Stimulated activated CD8-positive, alpha-beta memory T cell treated with anti-CD3 and anti-CD28 coated beads, Interleukin-4, amount 100 ng/mL, for 4 hours (primary cell): ENCODE measurements at places on chromosomes 4 and X.

DNA sequence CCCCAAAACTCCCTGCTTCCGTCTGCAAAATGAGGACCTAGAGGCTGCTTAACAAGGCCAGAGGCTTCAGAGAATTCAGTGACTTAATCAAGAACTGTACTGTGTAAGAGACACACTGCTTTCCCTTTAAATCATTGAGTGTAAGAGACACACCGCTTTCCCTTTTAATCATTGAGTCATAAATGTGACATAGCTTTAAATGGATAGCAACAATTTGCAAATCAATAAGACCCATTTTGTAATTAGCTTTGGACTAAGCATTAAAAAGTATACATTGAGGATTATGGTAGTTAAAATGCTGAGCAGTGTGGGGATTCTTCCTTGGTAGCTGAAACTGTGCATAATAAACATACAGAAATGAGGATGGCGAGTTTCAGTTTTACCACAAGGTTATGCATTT lies 31.8 kb downstream of the ARX start:
- DNase-seq, result no peak

- DNase-seq, result no peak
Observed at GRCh38 chr4:89247951-89248350, 59.6 kb downstream of the GPRIN3 start.

- no peak for DNase-seq
Observed at GRCh38 chr4:3830774-3831528, 64.8 kb downstream of the ADRA2C start.

- no peak for DNase-seq
Observed at GRCh38 chr4:151983854-151984253, 223.0 kb upstream of the GATB start.

GRCh38 chrX:143363419-143363818 lies 153.9 kb downstream of the SPANXN3 start:
- no peak for DNase-seq

- no peak for DNase-seq
Observed at GRCh38 chrX:53223955-53224859, 800 bp downstream of the KDM5C start.

GRCh38 chr4:183621875-183622274 lies 37.1 kb downstream of the RWDD4 start:
- no peak for DNase-seq

DNA sequence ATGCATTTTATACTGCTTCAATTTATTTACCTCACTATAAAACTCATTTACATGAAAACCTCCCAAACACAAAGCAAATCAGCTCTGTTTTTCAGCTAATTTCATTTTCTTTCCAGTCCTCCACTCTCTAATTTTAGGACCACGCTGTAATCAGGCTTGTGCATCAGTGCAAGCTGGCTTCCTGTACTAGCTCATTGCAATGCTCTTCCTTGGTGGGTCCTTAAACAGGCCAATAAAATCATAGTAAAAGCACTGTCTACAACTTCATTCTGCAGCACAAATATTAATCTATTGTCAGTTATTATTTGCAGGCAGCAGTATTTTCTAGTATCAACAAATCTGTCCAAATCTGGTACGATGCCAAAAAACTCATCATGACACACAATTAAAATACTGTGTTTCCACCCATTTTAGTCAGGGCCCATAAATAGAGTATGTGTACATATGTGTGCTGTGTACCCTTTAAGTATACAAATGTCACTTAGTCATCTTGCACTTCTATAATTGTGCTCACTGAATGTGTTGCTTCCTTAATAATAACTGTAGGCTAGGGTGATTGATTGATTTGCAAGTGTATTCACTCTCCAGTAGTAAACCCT lies 178.2 kb upstream of the HCCS start:
- DNase-seq, result no peak

- DNase-seq, result no peak
Observed at GRCh38 chr4:10007793-10008608, 13.3 kb downstream of the SLC2A9 start.

DNA sequence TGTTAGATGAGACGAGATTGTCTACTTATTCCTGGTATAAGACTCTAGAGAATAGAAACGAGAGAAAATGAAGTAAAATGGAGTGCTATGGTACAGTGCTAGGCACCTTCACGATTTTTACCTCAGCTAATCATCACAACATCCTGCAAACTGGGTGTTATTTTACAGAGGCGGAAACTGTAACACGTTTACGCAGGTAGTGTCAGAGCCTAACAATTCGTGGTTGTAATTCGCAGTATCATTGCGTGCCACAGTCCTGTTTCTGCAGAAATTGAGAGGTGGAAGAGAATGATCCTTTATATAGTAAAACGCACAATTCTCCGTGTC lies 383 bp upstream of the TBC1D19 start:
- DNase-seq, result no peak

- no peak for DNase-seq
Observed at GRCh38 chrX:46341767-46342322, 203.4 kb downstream of the ZNF674 start.

DNA sequence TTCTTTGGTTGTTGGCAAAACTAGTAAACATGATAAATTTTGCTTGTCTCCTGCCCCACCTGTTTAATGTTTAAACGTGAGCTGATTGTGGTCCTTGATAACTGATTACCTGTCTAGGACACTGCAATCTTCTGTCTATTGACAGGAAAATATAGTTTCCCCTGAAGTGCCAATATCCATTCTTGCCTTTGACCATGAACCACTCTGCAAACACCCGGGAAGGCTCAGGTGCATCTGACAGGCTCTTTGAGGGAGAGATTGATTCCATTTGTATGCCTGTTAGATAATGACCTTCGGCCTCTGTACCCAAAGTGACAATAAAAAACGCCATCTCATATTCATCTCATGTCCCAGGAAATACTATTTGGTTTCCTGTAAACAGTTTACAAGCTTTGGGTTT lies 453.0 kb downstream of the CENPC start:
- DNase-seq, result no peak

- no peak for DNase-seq
Observed at GRCh38 chr4:121192480-121192879, 28.4 kb upstream of the TNIP3 start.

DNA sequence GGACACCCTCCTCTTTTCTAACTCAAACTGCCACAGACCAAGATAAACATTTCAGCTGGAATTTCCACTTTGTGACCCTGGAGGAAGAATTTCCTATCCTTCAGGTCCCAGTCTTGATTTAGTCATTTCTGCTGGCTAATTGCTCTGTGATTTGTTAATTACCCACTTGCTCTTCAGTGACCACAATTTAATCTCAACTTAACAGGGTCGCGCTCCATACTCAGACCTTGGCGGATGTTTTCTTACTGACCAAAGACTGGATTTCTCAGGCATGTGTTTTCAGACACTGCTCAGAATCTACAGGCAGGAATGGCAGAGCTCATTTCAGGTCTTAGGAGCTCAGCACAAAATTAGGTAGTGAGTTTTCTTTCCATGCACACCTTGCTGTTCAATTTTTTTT lies 188.9 kb downstream of the ASMT start:
- no peak for DNase-seq

- no peak for DNase-seq
Observed at GRCh38 chrX:24282381-24283126, 31.3 kb downstream of the SUPT20HL2 start.

DNA sequence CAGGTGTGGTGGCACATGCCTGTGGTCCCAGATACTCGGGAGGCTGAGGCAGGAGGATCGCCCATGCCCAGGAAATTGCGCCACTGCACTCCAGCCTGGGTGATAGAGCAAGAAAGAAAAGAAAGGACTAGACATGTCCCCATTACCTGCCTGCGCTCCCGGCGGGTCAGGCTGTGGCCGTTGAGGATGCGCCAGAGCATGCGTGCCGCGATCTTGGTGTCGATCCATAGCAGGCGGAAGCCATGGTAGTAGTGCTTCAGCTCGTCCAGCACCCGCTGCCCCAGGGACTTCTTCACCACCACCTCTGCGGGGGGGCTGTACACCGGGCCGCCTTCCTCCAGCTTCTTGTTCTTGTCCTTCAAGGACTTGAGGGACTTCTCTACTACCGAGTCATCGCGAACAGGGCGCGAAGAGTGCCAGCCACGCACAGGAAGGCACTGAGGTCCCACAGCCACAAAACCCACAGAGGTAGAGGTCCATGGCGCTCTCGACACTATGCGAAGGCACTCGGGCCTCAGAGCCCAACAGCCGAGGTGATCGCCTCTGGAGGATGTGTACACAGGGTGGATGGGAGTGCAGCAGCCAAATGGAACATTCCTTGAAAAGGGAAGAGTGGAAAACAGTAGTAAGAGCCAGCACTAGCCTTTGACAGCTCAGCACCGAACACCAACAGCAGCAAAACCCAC lies 14.6 kb downstream of the LETM1 start:
- DNase-seq, result no peak

- no peak for DNase-seq
Observed at GRCh38 chr4:36610628-36611027, 329.2 kb downstream of the DTHD1 start.

DNA sequence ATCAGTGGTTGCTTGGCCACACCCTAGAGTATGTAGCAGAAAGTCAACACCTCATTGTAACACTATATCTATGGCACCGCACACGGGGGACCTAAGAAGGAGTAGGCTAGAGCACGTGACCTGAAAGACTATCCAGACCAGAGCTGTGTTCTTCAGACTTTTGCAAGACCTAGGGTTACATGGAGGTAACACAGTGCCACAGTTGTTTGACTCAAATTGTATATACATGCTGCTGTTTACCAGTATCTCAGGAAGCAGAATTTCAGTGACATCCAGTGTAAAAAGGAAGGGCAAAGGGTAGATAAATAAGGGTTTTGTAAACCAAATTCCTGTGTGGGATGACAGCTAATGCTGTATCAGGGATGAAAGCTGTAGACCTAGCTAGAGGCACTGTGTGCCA lies 30.2 kb downstream of the PNMA6A start:
- DNase-seq, result no peak

DNA sequence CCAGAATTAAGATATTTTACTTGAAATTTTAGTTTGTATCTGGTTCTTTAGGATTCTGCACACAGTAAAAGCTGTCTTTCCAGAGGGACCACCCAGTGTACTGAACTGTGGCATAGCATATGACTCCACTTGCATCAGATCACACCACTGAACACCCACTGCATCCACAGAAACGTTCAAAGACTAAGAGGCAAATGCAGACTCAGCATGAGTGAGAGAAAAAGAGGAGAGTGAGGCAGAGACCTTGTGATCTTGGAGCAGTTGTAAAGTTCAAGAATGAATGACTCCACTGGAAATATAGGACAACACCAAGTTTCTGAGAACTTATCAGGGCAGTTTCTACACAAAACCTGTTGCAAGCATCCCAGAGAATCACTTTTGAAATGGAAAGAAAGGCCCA lies 20.8 kb downstream of the PRDM5 start:
- no peak for DNase-seq

DNA sequence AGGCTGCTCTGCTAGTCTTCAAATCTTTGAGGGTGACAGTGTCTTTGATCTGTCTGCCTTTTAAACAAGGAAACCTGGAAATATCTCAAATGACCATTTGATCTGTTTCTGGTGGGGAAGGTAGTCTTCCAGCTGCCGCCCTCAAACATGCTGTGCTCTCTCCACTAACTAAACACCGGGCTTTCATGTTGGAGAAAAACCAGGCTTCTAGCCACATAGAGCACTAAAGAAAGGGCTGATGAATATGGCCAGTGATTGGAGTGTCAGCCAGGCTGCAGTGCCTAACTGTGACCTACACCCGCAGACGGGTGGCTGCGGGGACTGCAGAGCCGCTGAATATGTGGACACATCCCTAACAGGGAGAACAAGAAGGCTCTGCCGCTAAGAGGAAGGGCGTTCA lies 85.9 kb downstream of the UNC5C start:
- DNase-seq, result no peak

DNA sequence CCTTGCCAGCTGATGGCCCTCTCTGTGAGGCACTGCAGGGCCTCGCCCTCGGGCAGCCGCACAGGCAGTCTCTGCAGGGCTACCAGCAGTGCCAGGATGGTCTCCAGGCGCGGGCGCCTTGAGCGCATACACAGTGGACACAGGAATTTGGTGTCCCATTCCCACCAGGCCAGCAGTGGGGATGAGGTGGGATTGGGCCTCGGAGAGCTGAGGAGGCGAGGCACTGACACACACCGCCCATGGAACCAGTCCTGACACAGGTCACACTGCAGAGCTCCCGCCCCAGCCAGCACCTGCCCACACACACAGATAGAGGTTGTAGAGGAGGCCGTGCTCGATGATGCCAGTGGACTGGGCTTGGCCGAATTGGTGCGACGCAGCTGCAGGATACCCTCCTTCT lies 30.7 kb downstream of the KDM5C start:
- no peak for DNase-seq

GRCh38 chr4:172202480-172203076 lies 389.4 kb downstream of the GALNTL6 start:
- no peak for DNase-seq

DNA sequence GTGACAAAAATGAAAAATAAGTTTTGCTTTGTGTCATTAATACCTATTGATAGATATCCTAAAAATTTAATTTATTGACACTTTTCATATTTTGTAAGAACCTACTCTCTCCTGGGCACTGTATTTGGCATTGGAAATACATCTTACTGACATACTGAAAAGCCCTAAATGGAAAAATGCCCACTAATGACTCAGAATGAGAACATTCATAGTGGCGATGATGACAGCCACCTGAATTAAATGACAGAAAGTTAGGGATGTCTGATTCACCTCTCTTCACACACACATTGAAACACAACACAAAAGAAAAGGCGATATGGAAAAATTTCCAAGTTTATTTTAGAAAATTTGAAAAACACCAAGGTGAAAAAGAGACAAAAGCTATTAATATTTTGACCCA lies 992.3 kb downstream of the STPG2 start:
- DNase-seq, result no peak
